ENCODE measurements at places on chromosomes 6 and 20. TPM values are rescaled to one million over a fixed set of nuclear protein-coding genes. Genes with fewer than 3 reads are reported as not detected.

DNA sequence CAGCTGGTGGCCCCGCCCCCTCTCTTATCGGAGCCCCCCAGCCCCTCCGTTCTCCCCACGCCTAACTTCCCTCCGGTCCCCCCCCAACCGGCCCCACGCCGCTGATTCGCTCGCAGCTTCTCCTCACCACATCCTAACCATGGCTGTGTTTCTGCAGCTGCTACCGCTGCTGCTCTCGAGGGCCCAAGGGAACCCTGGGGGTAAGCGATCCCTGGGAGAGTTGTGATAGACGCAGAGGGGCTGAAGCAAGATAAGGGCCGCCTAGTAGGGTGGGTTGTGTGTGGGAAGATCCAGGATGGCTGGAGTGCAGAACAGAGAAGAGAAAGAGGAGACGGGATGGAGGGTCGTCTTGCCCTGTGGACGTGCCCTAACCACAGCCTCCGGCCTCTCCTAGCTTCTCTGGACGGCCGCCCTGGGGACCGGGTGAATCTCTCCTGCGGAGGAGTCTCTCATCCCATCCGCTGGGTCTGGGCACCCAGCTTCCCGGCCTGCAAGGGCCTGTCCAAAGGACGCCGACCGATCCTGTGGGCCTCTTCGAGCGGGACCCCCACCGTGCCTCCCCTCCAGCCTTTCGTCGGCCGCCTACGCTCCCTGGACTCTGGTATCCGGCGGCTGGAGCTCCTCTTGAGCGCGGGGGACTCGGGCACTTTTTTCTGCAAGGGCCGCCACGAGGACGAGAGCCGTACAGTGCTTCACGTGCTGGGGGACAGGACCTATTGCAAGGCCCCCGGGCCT, at the start of gene MPIG6B:
TSS of gene MPIG6B (plus strand) at position 129 of the 735 bp plus-strand sequence. CDS start at position 140, 11 bp downstream.
- DNase-seq, result no peak

GRCh38 chr6:958488-958887, 265.5 kb upstream of the EXOC2 start:
- no peak for DNase-seq

GRCh38 chr6:28011722-28012121, 54.7 kb downstream of the OR2B6 start:
- no peak for DNase-seq

- DNase-seq, result no peak
These were observed 41.7 kb downstream of the SLC23A2 start for GRCh38 chr20:4959592-4959991.

GRCh38 chr6:27205375-27206278, 41.9 kb upstream of the PRSS16 start:
- no peak for DNase-seq

GRCh38 chr20:24703284-24703610, 233.8 kb downstream of the SYNDIG1 start:
- DNase-seq, result no peak

- no peak for DNase-seq
These were observed 95.9 kb downstream of the FYN start for GRCh38 chr6:111777357-111777756.

DNA sequence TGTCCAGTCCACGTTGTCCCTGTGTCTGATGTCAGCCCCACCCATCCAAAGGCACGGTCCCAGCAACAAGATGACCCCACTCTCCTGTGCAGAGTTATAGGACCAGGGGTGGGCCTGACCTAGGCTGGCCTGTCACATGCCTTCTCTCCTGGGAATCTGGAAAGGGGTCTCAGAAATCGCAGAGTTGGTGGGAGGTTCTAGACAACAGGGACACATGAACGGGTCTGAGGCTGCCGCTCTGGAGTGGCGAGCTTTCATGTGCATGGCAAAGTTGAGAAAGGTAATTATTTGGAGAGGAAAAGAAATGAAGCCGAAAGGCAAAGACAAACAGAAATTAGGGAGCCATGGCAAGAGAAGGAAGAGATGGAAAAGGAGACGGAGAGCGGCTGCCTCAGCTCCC, 29.5 kb downstream of the BFSP1 start:
- peak; percentile 69 for DNase-seq

- DNase-seq, result no peak
These were observed 124.0 kb downstream of the TOX2 start for GRCh38 chr20:44038681-44039123.

DNA sequence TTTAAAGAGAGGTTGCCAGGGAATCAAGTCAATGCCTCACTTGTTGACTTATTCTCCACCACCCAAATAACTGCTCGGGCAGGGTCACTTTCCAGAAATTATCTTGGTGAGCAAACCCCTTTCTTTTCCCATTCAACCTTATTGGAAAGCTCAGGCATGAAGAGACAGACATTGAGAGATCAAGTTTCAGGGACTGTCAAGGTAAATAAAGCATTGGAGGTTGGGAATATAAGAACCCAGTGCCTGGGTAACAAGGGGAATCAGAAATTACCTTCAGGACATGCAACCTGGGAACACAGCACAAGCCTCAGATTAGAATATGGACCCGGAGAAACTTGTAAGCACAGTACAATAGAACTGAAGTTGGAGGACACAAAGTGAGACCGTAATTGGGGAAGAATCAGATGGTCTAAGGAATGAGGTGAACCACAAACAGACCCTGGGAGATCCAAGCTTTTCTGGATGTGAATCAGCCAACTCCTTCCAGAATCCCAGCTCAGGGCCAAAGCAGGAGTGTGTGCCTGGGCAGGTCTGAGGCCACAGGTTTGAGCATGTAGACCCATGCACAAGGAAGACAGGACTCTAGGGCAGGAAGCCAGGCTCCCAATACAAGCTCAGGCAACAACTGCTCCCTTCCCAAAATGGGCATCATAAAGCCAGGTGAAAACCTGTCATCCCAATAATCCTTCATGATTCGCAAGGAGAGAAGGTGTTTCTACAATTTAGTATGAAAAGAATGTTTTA, 512.8 kb downstream of the MAFB start:
- DNase-seq, result no peak

Gene ZSWIM3
- total RNA-seq, result 4.6 TPM

- DNase-seq, result no peak
These were observed 431.5 kb downstream of the HACE1 start for GRCh38 chr6:104428184-104428583.

Gene CRISP3
- total RNA-seq, result 17.9 TPM

- no peak for DNase-seq
These were observed 56.1 kb downstream of the PHACTR3 start for GRCh38 chr20:59660471-59660870.

DNA sequence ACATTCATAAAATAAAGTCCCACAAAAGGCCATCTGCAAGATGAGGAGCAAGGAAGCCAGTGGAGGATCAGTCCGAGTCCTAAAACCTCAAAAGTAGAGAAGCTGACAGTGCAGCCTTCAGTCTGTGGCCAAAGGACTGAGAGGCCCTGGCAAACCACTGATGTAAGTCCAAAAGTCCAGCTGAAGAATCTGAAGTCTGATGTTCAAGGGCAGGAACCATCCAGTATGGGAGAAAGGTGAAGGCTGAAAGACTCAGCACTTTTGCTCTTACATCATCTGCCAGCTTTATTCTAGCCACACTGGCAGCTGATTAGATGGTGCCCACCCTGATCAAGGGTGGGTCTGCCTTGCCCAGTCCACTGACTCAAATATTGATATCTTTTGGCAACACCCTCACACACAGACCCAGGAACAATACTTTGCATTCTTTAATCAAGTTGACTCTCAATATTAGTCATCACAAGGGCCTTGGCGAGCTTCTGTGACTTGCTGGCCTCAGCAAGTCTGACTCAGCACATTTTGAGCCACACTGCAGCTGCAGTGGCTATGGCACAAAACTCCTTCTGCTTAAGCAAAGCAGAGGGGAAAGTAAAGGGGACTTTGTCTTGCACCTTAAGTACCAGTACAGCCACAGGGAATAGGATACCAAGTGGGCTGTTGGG, 1370.3 kb upstream of the CITED2 start:
- no peak for DNase-seq

DNA sequence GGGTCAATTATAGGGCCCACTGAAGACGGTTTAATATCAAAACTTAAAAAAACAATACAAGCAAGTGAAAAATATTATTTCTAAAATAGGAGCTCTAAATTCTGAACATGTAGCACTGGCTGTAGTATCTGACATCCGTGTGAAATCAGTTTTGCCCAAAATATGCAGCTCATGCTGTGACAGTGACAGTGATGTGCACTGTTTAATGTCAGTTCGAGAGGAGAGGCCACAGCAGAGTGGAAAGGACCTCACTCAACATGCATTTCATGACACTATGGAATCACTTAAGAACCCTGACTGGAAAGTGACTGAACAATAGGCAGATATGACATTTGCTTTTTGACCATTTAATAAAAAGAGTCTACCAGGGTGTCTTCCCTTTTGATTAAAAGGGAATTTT, 397.0 kb downstream of the FRK start:
- no peak for DNase-seq

- DNase-seq, result no peak
These were observed 1.2 kb downstream of the DUSP22 start for GRCh38 chr6:293193-294174.

Gene NKX2-4
- not detected for total RNA-seq

Gene OR12D1
- total RNA-seq, result not detected

GRCh38 chr6:72890671-72891070, 268.8 kb downstream of the KCNQ5 start:
- no peak for DNase-seq
